ENCODE measurements at places on chromosomes 6 and 20.

DNA sequence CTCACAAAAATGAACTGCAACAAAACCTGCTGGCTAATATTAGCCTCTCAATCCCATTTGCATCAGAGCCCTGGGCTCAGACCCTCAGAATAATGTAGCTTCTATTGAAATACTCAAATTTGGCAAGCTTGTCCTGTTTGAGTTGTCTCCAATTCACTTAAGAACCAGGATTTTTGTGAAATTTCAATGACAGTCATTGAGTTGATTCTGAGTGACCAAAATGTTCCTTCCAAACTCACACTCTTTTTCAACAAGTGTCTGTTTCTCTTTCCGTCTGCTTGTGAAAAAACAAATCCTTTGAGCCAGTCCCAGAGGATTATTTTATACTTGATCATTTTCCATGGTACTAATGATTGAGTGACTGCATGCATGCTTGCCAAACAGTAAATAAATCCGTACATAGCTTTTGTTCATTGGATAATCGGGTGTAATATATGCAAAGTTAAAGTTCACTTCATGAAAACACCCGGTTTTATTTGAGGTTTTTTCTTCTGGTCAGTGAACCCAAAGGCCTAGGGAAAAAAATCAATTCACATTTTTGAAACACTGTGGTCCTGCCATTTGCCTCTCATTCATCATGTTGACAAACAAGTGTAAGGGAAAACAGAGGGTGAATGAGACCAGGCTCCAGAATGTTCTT, 16.4 kb upstream of the SLC22A2 start:
- DNase-seq, result no peak

- DNase-seq, result no peak
Observed at GRCh38 chr20:58976061-58976730, 4.9 kb upstream of the NELFCD start.

DNA sequence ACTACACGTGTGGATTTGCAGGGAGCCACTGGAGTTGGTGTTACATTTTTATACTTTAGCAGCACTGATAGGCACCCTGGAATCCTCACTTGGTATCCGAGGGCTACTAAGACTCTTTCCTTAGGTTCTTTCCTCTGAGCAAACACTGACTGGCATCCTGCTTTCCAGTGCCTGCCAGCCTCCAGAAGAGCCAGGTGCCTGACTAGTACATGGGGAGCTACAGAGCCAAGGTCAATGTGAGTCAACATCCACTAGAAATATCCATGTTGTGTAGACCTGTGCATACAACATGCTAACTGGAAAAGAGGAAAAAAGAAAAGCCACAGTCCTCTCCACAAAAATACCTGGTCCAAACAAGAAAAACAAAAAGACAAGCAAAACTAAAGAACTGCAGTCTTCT, 5.9 kb downstream of the TUBB1 start:
- no peak for DNase-seq

DNA sequence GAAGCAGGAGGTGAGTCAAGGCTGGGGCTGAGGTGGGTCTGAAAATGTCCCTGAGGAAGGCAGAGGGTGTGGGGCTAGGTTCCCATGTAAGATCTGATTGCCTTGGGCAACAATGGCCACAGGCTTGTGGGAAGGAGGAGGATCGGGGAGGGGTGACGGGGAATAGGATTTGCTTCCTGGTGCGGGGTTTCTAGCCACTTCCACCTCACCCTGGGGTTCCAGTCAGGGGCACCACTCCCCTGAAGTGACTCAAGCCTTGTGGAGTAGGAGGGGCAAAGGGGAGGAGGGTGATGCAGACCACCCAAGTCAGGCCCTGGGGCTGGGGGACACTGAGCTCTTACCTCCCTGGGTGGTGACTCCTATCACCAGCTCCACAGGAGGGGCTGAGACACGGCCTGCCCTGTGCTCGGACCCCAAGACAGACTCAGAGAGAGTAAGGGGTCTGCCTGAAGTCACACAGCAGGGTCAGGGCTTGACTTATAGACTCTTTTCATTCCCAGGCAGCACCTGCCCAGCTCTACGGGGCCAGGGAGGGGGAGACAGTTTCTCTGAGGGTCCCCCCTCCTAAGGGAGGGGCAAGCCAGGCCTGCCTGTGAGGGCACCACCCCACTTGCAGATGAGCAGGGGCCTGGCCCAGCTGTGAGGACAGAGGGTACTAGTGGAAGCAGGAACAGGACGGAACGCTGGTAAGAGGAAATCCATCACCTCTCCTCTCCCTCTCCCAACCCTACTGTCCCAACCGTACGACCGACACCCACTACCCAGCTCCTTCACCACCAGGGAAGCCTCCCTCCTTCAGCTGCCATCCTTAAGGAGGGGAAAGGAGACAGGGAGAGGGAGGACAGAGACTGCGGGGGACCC, 12.4 kb upstream of the SPDEF start:
- no peak for DNase-seq

DNA sequence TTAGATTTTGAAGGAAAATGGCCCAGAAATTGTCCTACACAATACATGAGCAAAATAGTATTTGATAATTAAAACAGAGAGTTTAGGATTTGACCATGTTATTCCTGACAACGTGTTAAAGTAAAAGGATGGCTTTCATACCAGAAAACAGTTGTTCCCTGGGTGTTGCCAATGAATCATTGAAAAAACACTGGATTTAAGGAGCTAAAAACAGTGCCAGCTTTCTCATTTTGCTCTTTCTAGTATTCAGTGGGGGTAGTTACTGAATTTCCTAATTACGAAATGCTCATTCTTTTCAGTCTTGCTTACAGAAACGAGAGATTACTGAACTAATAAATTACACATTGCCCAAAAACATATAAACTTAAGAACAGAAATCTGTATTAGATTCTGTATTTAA, 26.6 kb upstream of the SNAP91 start:
- no peak for DNase-seq

DNA sequence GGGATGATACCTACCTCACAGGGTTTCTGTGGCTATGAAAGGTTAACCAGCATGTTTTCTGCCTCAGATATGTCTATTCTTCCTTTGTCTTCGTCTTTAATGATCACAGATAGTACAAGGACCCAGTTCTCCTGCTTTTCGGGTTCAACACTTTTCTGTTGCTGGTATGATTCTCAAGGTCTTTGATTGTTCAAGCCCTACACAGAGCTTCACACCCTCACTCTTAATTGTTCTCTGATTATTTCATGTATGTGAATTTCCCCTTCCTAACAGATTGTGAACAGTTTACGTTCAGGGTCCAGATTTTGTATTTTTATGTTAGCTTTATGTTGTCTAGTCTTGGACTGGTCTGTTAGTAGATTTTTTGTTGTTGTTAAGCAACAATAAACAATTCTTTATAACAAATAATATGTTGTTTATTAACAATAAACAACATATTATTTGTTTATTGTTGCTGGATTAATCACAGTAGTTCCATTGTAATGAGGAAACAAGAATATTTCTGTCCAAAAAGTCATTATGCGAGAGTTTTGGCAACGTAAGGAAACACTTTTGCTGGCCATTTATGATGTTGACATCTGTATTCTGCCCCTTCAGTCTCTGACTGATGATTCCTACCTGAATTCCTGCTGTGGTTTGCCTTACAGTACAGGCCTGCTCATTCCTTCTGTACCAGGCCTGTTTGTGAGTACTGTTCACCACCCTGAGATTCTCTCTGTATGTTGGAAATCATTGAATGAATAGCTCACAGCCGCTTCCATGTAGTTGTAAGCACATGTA, 27.2 kb upstream of the TULP4 start:
- no peak for DNase-seq

- no peak for DNase-seq
Observed at GRCh38 chr20:11242320-11242719, 568.5 kb upstream of the JAG1 start.

- DNase-seq, result no peak
Observed at GRCh38 chr6:128558924-128559323, 38.5 kb upstream of the PTPRK start.

DNA sequence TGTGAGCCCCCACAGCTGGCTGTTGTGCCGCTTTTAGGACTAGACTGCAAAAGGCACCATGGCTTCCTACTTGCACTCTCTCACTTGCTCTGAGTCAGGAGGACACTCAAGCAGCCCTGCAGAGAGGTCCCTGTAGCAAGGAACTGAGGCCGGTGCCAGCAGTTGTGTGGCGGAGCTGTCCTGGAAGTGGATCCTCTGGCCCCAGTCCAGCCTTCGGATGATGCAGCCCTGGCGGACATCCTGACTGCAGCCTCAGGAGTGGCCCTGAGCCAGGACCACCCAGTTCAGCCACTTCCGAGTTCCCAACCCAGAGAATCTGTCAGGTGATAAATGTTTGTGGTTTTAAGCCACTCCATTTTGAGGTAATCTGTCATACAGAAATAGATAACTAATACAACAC, 17.5 kb downstream of the CTCFL start:
- no peak for DNase-seq

DNA sequence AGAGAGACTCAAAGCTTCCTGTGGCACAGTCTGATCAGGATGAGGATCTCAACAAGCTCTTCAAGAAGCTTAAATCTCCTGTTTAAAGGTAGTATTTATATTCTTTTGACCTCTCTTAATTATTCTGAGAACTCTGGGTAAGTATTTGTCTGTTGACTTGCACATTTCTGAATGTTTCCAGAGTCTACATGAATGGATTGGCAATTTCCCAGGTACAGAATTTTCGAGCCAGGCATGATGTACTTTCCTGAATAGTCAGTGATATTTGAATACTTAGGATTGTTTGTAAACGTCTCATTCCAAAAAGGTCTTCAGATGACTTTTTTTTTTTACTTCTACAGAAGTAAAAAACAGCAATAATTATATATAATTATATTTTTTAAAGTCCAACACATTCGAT, 293.4 kb downstream of the TBC1D32 start:
- no peak for DNase-seq

DNA sequence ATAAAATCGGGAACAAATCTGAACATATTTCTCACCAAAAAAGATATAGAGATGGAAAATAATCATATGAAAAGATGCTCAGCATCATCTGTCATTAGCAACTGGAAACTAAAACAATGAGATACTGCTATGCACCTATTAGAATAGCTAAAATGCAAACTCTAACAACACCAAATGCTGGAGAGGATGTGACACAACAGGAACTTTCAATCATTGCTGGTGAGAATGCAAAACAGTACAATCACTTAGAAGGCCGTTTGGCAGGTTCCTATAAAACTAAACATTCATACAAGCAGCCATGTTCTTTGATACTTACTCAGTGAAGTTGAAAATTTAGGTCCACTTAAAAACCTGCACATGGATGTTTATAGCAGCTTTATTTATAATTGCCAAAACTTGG, 67.0 kb downstream of the FAM50B start:
- no peak for DNase-seq

GRCh38 chr6:169539176-169539897, 162.5 kb downstream of the WDR27 start:
- DNase-seq, result no peak

GRCh38 chr6:109896341-109896740, 81.8 kb upstream of the GPR6 start:
- DNase-seq, result no peak

GRCh38 chr6:148884461-148884860, 137.6 kb downstream of the UST start:
- no peak for DNase-seq

GRCh38 chr20:63290136-63290676, 2.8 kb upstream of the COL20A1 start:
- no peak for DNase-seq
